ENCODE measurements at places on chromosomes 11 and 22. TPM values are rescaled to one million over a fixed set of nuclear protein-coding genes. Genes with fewer than 3 reads are reported as not detected.

DNA sequence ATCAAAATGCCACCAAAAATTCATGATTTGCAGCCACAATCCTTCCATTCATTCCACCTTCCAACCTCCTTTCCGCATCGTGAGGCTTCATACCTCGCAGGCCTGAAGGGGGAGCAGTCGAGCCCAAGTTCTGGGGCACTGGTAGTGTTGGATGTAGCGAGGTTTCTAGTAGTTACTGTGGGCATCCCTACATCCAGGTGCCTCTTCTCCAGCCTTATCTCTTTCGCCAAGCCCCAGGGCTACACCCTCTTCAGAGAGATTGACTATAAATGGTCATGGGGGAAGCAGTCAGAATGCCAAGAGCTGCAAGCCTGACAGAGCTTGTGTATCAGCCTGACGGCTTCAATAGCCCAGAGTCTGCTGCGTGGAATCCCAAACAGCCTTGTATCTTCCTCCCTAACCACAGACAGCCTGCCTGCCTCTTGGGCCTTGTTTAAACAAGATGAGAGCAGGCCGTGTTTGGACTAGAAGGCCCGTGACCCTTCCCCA, 28.9 kb downstream of the CLMP start:
- peak; percentile 63 for DNase-seq

- no peak for DNase-seq
These were observed 106.0 kb downstream of the ADAMTS15 start for GRCh38 chr11:130554241-130555055.

DNA sequence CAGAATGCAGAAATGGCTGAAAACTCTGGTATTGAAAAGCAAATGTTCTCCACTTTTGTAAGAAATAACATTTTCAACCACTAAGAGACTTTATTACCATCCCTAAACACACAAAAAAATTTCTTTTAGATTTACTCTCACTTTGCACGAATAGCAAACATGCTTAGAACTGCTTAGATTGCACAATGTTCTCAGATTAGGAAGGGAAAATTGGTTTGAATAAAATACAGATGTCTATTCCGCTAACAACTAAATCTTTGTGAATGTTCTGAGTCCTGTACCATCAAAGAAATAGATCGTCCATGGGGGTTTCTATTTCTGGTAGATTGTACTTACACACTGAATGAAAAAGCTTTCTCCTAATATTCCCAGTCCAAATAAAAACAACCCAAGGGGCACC, 40.1 kb downstream of the BDNF start:
- no peak for DNase-seq

- DNase-seq: no peak
These were observed 958 bp upstream of the TUT1 start for GRCh38 chr11:62592146-62592815.

DNA sequence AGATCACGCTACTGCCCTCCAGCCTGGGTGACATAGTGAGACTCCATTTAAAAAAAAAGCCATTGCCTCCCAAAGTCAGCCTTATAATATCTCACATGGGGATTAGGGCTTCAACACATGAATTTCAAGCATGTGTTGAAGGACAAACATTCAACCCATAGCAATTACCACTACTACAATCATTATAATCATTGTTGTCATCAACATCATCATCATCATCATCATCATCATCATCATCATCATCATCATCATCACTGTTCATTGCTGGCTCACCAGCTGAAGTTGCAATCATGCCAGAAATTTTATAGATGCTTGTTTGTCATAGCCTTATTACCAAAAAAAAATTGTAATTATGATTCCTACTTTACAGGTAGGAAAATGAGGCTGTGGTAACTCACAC, 762.9 kb downstream of the METTL15 start:
- DNase-seq: no peak

GRCh38 chr11:116357784-116358544, 414.8 kb downstream of the BUD13 start:
- peak; percentile 60 for DNase-seq

- no peak for DNase-seq
These were observed 34.6 kb upstream of the PDGFD start for GRCh38 chr11:104198576-104198975.

GRCh38 chr11:65598258-65598699, 2.7 kb upstream of the KCNK7 start:
- no peak for DNase-seq

DNA sequence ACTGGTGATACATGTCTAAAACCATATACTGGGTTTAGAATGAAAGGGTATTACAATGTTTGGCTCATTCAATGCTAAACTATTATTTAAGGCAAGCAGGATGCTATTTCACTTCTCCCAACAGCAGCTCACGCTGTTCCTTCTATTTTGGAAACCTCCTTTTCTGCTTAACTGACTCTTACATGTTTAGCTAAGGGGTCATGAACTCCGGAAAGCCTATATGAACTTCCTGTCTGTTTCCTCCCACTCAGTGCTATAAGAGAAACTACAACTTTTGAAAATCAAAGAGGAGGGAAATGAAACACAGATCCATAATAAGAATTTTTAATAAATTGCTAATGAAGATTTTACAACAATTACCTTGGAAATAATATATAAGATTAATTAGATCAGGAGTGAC, 30.9 kb downstream of the SLC36A4 start:
- DNase-seq: no peak

DNA sequence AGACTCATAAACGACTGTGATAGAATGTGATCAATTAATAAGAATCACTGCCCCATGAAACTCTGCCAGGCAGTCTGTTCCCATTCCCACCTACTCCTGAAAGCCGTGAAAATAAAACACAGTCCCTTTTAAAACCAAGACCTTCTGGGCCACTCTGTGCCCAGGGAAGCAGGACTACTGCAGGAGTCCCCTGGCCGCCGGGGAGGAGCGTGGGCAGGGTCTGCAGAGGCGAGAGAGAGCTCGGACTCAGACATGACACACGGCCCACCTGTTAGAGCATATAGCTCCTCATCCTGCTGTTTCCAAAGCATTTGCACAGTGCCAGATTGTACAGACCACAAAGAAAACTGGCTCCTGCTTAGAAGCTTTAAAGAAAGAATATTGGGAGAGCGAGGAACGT, 400.5 kb downstream of the SHANK2 start:
- no peak for DNase-seq

GRCh38 chr11:123173040-123173855, 21.8 kb downstream of the CLMP start:
- peak; percentile 90 for DNase-seq

- DNase-seq: peak; percentile 82
These were observed 61.5 kb downstream of the SYN3 start for GRCh38 chr22:32996702-32997101.

- peak; percentile 48 for DNase-seq
These were observed 22.4 kb downstream of the XRRA1 start for GRCh38 chr11:74926304-74927030.

Gene VWCE
- not detected for total RNA-seq

Gene LIF
- 33.3 TPM for total RNA-seq

Gene POU2AF3
- not detected for total RNA-seq

Gene CAPN5
- total RNA-seq: 2.7 TPM

Gene PPFIBP2
- 4.2 TPM for total RNA-seq

Gene GLYAT
- total RNA-seq: not detected

Gene CDC42EP2
- total RNA-seq: 2.9 TPM

Gene MMP11
- total RNA-seq: 4.2 TPM

Gene OR51G1
- not detected for total RNA-seq

Gene GRIK4
- 0.12 TPM for total RNA-seq

Gene OR8D1
- total RNA-seq: not detected

Gene C11orf86
- not detected for total RNA-seq

Measured in Daoy (cell line).